ENCODE measurements at places on chromosomes 3 and 15. TPM values are rescaled to one million over a fixed set of nuclear protein-coding genes. Genes with fewer than 3 reads are reported as not detected.

DNA sequence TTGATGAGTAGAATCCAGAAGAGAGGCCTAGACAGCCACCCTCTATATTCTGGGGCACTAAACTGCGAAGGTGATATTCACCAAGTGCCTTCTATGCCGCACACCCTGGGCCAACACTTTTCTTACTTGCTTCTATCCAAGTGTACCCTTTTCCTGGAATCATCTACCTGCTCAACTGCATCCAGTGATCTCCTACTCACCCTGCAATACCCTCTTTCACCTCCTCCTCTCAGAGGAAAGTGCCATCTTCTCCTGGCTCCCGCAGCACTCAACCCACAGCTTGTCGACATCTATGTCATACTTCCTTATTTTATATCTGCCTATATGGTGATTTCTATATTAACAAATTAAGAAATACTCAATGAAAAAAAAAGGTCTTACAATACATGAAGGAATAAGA is 28.6 kb upstream of the LMCD1 start:
- DNase-seq = no peak

The SEC62 gene
- total RNA-seq = 36.3 TPM

The TCAIM gene
- total RNA-seq = 13.9 TPM

GRCh38 chr3:98454929-98455328 is 8.1 kb upstream of the OR5K1 start:
- DNase-seq = no peak

- DNase-seq = no peak
Observed at GRCh38 chr3:120147072-120147871, 53.0 kb upstream of the GSK3B start.

DNA sequence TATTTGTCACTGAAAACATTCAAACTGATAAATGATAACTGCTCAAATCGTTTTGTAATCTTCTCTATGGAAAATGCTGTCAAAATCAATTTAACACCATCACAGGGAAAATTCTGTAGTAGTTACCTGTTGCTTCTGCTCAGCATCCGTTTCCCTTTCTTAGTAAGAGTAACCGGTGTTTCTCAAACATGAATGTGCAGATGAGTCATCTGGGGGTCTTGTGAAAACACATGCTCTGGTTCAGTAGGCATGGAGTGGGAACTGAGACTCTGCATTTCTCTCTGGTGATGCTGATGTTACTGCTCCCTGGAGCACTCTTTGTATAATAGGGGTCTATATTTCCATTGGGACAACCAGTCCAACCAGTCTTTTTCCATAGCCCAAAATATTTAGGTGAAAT is 145.1 kb downstream of the SEMA6D start:
- no peak for DNase-seq

DNA sequence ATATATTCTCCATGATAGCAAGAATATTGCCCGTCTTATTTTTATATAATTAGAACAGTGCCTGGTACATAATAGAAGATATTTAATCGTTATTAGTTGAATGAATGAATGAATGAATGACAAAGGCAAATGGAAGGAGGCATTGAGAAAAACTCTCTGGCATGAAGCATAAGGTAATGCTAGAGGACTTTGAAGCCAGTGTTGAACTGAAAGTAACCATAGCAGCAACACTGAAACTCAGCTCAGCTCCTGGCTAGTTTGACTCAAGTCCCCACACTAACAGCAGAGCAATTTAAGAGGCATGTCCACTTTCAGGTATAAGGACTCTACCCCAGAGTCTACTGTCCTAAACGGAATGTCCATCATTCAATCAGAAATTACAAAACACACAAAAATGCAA is 227.0 kb downstream of the CPNE4 start:
- no peak for DNase-seq

GRCh38 chr3:44661189-44661588 is 12.7 kb downstream of the ZNF35 start:
- no peak for DNase-seq
